ENCODE measurements at places on chromosomes 5 and 9.

DNA sequence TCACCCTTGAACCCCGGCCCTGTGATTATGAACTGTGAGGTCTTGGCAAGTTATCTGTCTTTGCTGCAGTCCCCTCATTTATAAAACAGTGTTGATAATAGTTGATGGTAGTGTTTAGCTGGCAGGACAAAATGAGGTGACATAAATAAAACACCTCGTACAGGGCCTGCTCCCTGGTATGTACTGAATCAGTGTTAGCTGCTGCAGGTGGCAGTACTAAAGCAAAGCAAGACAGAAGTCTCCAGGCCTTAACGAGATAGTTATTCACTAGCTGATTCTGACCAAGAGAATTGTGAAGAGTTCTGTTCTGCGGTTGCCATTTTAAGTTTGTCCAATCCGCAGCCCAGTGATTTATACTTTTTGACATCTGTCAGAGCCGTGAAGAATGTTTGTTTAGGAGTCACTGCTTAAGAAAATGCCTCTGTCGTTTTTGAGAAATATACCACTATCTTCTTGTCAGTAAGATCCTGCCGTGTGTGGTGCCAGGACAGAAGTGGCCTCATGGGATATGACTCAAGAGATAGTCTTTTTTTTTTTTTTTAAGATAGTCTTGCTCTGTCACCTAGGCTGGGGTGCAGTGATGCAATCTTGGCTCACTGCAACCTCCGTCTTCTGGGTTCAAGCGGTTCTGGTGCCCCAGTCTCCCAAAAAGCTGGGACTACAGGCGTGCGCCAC lies 75.9 kb downstream of the KDM4C start:
- DNase-seq = no peak

DNA sequence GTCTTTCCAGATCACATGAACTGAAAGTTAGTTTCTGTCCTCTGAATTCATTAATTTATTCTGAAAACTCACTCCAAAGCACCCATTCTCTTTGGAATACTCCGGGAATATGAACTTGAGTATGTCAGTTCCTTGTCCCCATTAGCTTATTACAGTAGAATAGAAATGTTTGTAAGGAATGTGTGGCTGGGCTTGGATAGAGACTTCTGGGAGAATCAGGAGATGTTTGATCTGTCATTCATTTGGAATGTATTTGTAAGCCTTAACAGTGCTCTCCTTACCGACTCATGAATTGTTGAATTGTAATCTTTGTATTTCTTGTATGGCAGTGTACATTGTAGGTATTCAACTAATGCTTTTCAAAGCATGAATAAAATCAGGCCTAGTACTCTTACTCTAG lies 548.4 kb downstream of the LRRC70 start:
- DNase-seq = no peak

DNA sequence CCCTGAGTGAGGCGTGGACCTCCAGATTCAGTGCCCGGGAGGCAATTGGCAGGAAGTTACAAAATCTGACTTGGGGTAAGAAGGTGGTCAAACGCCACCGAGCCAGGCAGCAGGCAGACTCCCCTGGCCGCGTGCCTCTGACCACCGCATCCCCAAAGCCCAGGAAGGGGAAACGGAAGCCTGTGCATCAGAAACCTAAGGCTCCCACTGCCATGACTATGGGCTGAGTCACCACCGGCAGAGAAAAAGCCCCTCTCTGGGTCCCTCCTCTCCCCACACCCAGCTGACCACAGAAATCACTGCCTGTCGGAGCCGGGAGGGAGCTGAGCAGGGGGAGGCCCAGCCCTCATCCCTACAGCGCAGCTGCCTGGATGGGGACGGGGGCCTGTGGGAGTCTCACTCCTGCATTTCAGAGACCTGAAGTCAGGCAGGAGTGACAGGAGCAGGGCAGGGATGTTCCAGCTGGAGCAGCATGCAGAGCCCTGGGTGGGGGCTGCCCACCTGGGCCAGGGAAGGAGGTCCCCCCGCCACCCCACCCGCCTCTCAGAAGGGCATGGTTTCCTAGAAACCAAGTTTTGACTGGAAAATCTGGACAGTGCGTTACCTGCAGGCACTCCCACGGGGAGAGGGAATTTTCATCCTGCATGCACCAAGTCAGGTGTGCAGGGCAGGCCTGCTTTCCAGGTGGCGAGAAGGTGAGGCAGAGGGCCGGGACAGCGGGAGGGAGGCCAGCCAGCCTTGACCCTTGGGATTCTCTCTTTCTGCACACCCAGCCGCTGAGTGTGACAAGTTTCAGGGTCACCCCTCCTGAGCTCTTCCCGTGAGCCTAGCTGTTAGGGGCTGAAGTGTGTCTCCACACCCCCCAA lies 68.2 kb downstream of the LRSAM1 start:
- DNase-seq = no peak

GRCh38 chr9:114790521-114790920 lies 15.3 kb downstream of the TNFSF15 start:
- no peak for DNase-seq

GRCh38 chr5:38381361-38381760 lies 123.0 kb downstream of the EGFLAM start:
- no peak for DNase-seq

DNA sequence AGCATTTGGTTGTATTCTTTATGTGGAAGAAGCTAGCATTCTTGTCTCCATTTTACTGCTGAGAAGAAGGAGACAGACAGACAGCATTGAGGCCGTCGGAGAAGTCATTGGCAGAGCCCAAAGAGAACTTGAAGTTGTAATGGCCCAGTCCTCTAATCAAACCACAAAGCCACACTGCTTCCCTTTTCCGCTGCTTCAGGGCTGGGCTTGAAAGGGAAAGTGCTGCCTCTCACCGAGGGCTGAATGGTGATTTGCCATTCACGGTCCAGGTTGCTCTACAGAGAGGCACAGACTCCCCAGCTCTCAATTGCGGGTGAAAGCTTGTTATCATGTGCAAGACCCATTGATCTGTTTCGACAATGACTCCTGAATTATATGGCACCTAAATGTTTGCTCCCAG lies 25.6 kb upstream of the POU4F3 start:
- no peak for DNase-seq

DNA sequence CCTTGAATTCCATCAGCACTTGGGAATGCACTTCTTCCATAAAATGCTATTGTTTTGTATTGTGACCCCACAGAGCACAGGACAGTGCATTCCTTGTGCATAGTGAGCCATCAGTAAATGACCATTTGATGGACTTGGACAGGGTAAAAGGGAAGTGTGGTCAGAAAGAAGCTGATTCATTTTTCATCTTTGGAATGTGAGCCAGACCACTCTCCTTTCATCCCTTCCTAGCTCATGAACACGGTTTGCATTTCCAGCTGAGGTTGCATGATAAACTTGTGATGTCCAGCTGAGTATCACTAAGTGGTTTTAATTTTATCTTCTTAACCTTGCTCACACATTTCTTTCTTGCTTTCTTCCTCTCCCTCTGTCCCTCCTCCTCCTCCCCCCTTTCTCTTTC lies 101.3 kb downstream of the NUDT12 start:
- DNase-seq = no peak

- DNase-seq = no peak
Observed at GRCh38 chr9:97930972-97931371, 7.0 kb downstream of the HEMGN start.

DNA sequence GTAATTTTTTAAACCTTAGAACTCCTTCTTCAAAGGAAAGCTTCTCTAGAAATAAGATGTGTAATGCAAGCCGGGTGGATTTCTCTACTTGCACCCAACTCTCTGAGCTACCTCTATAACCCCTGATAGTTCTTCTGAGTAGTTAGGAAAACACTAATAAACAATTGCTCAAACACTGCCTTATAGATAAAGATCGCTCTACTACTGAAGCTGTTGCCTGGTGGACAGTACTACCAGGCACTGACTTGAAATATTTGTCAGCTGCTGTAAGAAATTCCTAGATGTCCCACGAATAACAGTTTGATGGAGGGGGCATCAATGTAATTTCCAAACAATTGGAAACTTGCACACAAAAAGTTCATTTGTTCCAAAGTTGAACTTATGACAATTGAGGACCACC lies 42.0 kb downstream of the NR3C1 start:
- DNase-seq = no peak

- no peak for DNase-seq
Observed at GRCh38 chr5:38725371-38725865, 120.4 kb upstream of the OSMR start.

DNA sequence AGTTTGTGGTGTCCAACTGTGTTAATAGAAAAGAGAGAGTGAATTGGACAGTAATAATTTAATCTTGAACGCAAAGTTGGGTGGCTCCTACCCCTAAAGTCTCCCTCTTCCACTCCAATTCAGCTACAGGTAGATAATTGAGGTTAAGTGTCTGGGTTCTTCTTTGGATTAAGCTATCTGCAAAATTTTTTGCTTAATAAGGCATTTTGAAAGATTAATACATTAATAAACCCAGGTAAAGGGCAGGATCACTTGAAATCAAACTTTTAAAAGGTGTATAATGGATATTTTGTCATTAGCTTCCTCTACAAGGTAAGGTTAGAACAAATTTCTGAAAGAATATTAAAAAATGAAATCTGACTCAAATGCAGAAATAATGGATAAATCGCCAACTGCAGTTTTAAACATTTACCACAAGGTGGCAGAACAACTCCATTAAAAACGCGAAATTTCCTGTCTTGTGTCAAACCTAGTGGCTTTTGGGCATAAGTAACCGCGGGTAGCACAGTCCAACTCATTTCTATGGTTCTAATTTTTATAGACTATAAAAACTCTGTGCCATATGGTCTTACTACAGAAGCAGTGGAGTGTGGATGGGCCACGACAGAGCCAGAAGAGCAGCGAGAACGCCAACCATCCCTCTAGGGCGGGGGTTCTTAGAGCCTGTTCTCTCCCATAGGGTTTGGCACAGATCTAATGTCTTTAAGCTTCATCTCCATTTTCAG lies 276.5 kb downstream of the ARHGEF28 start:
- DNase-seq = peak; percentile 75

DNA sequence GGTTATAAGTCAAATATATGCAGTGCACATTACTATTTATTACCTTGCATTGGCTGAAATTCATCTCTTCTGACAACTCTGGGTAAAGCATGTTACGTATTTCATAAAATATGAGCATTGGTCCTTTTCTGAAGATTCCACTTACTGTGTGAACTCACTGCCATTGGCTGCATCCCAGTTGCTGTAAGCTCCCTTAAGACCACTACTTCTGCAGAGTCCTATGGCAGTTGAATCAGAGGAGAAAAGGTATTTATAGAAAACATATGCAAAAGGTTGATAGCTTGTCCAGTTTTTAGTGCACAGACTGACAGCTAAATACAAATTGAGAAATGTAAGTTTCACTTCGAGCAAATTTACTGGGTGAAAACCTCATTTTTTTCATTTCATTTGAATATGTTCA lies 394.6 kb upstream of the ARRDC3 start:
- no peak for DNase-seq

Measured in NAMALWA (cell line).